Kidney glomerular epithelial cell (primary cell): ENCODE measurements at places on chromosomes 7 and 10.

DNA sequence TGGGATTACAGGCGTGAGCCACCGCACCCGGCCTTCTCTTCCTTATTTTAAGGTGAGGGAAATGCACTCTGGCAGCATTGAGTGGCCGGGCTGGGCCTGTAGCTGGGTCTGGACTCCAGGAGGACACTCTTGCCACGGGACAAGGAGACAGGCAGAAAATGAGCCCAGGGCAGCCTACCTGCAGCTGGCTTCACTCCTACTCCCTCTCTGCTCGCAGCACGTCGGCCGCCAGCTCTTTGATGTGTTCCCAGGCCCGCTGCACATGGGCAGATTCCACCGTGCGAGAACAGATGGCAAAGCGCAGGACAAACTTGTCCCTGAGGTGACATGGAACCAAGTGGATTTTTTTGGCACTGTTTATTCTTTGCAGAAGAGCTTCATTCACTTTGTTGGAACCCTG, 12.9 kb upstream of the FIGNL1 start:
- no peak for DNase-seq

- no peak for DNase-seq
Observed at GRCh38 chr10:122047560-122047959, 58.6 kb downstream of the TACC2 start.

- no peak for DNase-seq
Observed at GRCh38 chr10:74875966-74876365, 49.6 kb downstream of the KAT6B start.

- no peak for DNase-seq
Observed at GRCh38 chr7:18505870-18506460, 10.4 kb downstream of the HDAC9 start.

- no peak for DNase-seq
Observed at GRCh38 chr7:140778975-140779374, 82.5 kb downstream of the NDUFB2 start.

DNA sequence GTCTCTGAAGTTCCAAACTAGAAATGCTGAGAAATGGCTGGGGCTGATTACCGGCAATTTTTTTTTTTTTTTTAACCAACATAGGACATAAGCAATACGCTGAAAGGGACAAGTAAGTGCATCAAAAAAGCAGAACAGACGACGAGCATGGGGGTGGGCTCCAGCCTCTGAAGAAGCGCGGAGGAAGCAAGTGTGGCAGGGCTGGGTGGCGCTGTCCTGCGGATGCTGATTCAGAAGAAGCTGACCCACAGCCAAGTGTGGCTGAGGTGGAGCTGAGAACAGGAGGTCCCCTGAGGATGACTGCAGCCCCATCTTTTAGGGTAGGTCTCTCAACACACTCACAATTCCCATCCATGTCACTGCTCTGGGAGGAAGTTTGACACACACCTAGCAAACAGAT, 65.6 kb downstream of the CTBP2 start:
- DNase-seq = no peak

DNA sequence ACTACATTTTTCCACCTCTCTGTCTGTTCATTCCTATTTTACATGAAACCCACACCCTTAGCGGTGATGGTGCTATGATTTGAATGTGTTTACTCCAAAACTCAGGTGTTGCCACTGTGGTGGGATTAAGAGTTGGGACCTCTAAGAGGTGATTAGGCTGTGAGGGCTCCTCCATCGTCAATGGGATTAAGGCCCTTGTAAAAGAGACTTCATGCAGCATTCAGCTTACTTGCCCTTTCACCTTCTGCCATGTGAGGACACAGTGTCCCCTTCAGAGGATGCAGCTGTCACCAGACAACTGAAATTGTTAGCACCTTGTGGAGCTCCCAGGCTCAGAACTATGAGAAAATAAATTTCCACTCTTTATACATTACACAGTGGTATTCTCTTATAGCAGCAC, 182.2 kb downstream of the NOC3L start:
- no peak for DNase-seq

DNA sequence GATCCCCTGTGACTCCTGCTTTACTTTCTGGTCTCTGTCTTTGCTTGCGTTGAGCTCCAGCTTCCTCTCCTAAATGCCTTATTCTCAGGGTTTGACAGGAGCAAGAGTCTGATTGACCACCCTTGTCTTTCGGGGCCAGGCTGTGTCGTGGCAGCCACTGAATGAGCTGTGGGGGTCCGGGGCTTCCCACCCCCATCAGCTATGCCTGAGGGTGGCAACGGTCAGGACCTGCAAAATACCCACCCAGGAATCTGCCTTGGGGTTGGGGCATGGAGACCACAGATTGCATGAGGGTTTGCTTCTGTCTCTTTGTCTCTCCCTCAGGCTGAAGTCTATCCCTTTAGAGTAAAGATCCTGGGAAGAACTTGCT, 20.6 kb downstream of the SMKR1 start:
- DNase-seq = no peak

DNA sequence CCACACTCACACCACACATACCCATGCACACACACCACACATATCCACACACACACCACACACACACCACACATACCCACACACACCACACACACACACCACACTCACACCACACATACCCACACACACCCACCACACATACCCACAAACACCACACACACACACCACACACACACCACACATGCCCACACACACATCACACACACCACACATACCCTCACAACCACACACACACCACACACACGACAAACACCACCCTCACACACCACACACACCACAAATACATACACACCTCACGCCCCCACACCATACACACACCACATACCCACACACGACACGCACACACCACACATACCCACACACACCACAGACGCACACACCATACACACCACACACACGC, 119.7 kb downstream of the PON1 start:
- no peak for DNase-seq

- DNase-seq = no peak
Observed at GRCh38 chr10:110422548-110422947, 75.2 kb upstream of the DUSP5 start.
